ENCODE measurements at places on chromosomes 7 and 10.

DNA sequence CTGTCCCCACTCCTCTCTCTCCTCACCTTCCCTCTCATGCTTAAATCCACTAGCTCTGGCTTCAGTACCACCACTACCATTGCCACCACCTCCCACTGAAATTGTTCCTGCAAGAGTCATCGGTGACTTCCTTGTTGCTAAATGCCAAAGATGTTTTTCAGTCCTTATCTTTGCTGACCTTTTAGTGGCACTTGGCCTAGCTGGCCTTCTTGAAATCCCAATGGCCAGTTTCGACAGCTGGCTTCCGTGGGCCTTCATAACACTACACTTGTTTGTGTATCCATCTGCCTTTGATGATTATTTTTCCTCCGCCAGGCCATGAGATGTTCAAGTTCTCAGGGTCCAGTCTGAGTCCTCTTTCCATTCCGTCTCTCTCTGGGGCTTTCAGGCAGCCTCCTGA lies 118.2 kb upstream of the NANOS1 start:
- no peak for DNase-seq

GRCh38 chr10:127405221-127405620 lies 143.9 kb upstream of the NPS start:
- no peak for DNase-seq

DNA sequence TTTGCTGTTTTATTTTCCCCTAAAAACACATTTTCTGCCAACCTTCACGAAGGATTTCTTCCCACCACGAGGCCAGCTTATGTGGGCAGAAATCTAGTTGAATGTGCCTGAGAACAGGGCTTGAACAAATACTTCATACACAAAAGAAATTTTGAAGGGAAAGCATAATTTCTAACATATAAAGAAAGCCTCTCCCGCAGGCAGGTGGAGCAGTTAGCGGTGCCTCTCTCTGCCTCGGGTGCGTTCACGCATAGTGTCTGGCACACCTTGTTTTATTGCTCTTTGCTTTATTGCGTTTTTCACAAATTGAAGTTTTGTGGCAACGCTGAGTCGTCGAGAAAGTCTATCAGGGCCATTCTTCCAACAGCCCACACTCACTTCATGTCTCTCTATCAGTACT lies 7.0 kb upstream of the CSGALNACT2 start:
- no peak for DNase-seq

DNA sequence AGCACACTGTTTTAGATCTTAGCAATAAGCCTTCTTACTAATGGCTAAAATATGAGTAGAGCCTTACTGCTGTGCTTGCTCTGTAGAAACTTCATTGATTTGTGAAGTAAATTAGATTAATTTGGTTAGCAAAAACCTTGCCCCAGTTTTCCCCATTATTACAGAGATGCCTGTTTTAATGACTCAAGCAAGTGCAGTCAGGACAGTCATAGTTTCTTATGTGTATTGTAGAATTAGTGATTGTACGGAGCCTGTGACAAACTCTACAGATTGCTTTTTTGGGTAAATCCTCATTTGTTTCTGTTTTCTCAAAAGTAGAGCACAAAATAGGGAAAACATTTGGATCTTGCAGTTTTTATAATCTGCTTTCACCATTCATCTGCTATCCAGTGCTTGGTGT lies 7.0 kb downstream of the TAX1BP1 start:
- no peak for DNase-seq

DNA sequence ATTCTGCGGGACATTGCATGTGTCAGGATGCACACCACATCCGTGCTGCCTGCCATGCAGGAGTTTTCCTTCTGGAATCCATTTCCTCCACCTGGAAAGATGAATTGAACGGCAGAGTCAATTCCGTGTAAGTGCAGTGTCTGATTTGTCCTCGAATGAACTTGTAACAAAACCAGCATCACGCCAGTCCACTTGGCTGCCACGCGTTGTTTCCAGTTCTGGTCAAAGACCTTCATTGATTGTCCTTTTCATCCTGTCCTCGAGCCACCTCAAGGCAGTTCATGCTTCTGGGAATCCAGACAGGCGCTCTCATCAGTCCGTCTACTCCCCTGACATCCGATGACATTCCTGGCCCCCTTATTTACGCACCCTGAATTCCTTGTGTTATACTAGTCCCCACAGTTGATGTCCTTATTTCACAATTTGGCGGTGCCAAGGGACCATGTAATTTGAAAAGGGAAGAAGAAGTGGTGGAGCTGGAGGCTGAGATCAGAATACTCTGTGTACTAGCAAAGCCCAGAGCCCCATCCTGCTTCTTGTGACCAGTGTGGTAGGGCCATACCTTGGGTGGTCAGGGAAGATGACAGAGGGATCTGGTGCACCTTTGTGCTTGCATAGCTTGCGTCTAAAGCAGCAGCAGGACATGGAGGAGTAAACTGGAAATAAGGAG lies 502.2 kb downstream of the PLXNA4 start:
- no peak for DNase-seq

GRCh38 chr10:91088300-91089140 lies 131.9 kb upstream of the PCGF5 start:
- no peak for DNase-seq

DNA sequence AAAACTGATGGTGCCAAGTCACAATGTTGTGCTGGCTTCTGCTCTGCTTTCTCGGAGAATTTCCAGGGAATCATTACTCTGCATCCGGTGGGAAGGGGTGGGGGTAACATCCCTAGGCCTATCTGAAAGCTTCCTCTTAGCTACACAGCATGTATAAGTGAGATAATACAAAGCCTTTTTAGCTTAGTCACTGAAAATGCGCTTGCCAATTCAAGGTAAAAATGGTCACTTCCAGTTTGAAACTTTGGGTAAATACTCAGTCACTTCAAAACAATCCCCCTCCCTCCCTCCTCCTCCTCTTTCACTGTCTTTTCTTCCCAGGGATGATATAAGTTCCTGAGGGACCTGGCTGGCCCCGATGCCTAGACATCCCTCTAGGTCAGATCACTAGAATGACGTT lies 57.3 kb upstream of the APBB1IP start:
- no peak for DNase-seq

- no peak for DNase-seq
Measured at GRCh38 chr10:1244493-1244892, 188.3 kb downstream of the WDR37 start.

- DNase-seq = no peak
Measured at GRCh38 chr10:125559210-125559609, 123.8 kb downstream of the TEX36 start.

DNA sequence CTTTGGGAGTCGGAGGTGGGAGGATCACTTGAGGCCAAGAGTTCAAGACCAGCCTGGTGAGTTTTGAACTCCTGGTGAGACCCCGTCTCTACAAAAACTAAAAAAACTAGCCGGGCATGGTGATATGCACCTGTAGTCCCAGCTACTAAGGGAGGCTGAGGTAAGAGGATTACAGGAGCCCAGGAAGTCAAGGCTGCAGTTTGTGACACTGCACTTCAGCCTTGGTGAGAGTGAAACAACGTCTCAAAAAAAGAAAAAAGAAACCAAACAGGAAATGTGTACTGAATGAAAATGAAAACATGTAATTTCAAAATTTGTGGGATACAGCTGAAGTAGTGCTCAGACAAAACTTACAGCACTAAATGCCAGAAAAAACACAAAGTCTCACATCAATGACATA lies 7.6 kb downstream of the ARHGAP12 start:
- no peak for DNase-seq

GRCh38 chr7:155804897-155805825 lies 7.1 kb downstream of the SHH start:
- DNase-seq = no peak

DNA sequence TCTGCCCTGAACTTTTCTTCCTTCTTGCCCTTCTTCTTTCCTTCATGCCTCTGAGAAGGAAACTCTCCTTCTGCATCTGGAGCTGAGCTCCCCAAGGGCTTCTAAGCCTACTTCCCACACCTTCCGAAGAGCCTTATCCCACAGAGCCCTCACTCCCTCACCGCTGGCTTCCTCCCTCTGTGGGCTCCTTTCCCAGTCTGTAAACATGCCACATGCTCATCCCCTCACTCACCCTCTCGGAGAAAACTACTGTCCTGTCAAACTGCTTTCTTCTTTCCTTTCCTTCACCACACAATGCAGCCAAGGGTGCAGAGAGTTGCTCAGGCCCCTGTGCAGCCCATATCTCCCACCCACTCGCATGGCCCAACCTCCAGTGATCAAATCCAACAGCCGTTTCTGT lies 18.1 kb downstream of the ANKRD16 start:
- DNase-seq = no peak

- no peak for DNase-seq
Measured at GRCh38 chr7:134495546-134495945, 31.8 kb upstream of the AKR1B10 start.

- DNase-seq = no peak
Measured at GRCh38 chr7:112789453-112789816, 758 bp downstream of the TMEM168 start.

DNA sequence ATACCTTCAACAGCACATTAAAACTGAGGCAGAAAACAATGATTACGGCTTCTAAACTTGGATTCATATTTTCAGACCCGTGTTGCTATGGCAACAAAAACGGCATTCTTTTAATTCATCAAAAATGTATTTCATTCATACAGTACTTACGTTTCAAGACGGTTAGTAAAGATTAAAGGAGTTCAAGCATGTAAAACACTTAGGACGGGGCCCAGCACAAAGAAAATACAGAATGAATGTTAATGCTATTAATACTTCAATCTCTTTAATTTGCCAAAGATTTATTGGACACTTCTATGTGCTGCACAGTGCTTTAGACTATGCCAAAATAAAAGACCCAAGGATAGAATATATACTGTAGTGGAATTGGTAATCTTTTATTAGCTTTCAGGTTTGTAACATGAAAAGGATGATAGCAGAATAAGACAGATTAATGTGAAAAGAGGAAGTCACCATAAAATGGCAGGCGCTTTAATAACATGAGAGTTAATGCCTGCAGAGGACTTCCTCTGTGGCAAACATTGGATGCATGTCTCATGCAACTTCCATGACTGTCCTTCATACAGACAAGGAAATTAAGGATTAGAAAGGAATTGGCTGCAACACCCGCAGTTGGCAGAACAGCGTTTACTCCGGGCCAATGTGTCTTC lies 201.6 kb upstream of the KLF6 start:
- no peak for DNase-seq

DNA sequence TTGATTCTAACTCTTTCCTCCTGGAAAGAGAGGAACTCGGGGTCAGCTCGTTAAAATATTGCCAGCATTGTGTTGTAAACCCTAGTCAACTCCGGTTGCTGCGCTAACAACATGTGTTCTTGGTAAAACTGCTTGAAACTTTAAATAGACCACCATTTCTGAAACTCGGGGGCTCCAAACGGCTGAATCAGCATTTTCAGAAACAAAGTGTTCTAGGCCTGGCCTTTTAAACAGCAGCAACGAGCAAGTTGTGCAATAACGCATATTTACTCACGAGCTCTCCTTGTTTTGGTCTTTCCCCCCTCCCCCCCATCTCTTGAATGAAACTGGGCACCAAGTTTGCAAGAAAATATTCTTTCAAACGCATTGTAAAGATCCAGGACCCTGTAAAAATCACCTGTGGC lies 9.2 kb upstream of the GRB10 start:
- DNase-seq = no peak

DNA sequence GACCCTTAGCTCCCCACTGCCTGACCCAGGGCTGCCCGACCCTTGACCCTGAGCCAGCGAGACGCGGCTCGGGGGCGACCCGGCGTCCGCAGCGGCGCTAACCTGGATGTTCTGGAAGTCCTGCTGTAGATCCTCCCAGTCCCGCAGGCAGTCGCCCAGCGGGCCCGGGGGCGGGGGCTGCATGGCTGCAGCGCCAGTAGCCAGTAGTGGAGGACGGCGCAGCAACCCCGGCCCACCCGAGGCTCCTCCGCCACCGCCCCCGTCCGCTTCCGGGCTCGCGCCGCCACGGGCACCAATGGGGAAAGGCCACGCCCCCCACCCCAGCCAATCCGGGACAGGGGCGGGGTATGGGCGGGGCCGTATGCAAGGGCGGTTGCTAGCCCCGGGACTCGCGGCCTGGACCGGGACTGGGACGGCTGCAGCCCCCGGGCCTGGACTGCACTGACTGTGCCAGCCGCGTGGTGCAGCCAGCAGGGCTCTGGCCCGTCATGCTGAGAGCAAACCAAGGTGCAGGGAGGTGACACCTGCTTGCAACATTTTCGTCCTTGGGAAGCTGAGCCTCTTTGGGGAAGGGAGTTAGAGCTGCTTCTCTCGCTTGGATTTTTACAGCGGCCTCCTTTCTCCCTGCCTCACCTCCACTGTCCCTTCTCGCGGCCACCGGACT lies at the start of gene TMEM120A:
Gene TMEM120A (minus strand): TSS at position 208 of the 664 bp plus-strand sequence. CDS start 25 bp downstream, at position 183.
- peak; percentile 86 for DNase-seq

- no peak for DNase-seq
Measured at GRCh38 chr10:109664554-109664953, 258.8 kb downstream of the XPNPEP1 start.

DNA sequence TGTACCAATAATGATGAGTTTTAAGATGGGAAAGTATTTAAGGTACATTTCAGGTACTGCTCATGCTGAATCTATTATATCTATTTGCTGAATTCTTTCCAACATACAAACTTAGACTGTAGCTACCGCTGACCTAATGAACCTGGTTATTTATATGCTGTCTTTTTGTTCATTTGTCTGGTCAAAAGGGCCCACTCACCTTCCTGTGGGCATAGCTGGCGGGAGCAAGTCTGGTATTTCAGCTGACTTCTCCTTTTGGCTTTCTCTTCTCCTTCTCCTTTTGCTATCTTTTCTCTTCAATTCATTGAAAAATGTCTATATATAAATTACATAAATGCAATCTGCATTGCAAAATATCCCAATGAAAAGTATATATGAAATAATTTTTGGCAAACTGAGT lies 9.5 kb downstream of the PLXDC2 start:
- DNase-seq = no peak

DNA sequence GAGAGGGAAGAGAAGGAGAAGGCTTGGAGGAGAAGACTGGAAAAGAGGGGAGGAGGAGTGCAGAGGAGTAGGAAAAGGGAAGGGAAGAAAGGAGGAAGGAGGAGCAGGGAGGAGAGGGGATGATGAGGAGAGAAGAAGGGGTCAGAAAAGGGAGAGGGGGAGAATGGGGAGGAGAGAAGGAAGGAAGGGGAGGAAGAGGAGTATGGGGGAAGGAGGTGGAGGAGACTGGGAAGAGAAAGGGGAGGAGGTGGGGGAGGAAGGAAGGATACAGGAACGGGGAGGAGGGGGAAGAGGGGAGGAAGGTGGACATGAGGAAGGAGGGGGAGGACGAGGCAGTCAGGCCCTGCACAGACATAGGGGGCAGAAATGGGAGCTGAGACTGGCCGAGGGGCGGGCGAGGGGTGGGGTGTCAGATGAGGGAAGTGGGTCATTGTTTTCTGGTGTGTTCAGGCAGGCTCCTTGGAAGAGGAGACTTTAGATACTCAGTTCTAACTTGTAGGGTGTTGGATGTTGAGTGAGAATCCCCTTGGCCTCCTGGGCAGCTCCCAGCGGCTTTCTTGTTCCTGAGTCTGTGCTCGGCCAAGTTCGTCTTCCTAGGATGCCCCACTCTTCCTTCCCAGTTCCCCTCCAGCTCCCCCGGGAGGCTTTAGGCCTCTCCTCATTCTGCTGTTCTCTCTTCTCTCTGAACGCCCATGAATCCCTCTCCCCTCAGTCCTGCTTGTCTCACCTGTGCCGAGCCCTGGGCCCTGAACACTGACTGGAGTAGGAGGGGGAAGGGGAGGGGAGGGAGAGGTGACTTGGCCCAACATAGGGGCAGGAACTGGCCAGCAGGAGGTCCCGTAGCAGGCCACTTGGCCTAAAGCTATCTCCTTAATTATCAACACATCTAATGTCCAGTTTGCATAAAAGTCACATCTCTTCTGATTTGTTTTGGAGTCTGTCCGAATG lies 12.8 kb upstream of the CRHR2 start:
- DNase-seq = no peak

GRCh38 chr10:24035761-24036160 lies 173.2 kb upstream of the KIAA1217 start:
- DNase-seq = no peak
